Activated CD8-positive, alpha-beta memory T cell treated with anti-CD3 and anti-CD28 coated beads, Interleukin-2, amount 50 U/mL, for 4 hours (primary cell): ENCODE measurements at places on chromosomes 1 and 21.
A peak's percentile ranks its signal among the peaks of the same experiment; 100 is the strongest.

DNA sequence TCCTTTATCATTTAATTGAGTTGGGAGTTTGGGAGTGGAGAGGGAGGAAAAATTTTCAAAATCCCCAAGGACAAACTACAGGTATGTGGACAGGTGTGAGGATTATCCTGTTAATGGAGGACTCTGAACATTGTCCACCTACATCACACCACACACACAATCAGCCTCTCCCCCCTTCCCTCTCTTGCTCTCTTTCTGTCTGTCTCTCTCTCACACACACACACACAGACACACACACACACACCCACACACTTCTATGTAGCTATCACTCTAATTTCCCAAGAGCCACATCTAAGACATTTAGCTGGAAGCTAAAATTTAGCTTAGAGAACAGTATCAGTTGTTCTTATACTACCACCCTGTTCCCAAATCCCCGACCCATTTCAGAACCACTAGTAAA is 1.5 kb downstream of the S100A8 start:
- no peak for DNase-seq

- no peak for DNase-seq
These were observed 8.4 kb downstream of the ETV3L start for GRCh38 chr1:157091186-157091585.

DNA sequence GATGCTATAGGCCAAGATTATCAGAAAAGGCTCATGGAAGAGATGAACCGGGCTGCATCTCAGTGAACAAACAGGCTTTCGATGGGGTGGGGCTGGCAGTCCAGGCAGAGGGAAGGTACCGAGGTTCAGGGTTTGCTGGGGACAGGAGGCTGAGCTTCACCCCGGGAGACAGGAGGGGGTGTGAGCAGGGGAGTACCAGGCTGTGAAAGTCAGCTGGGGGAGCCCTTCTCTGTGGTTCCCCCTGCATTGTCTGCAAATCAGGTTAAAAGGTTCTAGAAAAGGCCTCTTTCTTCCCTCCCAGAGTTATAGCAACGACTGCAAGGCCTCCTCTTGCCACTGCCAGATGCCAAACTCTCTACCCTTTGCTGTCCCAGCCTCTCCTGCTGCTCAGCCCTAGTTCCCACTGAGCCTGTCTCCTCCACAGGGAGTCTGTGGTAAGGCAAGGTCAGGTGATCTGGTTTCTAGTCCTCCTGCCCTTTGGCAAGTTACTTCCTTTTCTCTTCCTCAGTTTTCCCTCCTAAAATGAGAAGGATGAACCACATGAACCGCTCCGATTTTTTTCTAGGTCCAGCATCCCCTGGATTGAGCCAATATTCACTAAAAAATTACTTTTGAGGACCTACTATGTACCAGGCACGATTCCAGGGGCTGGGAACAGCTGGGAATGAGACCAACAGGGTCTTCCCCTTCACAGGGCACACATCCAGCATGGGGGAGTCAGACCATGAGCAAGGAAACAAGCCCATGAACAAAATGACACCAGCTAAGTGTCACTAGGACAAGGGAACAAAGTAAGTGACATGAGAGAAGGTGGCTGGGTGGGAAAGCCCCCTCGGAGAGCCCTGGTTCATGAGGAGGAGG is 7.2 kb downstream of the LAD1 start:
- no peak for DNase-seq

GRCh38 chr1:219422811-219423598 is 189.9 kb downstream of the ZC3H11B start:
- DNase-seq: no peak

DNA sequence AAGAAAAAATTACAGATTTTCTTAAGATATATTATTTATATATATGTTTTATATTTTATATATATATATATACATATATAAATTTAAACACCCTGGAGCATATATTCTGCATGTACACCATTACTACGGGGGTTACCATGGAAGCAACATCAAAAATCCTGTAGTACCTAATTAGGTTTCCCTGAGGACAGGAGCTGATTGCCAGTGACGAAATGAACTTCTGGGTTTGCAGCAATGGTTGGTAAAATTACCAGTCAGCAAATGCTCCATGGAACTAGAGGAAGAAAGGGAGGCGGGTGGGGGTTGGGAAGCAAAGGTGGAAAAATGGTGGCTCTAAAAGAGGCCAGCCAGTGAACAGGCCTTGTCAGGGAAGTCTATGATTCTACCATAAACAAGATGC is 89.5 kb downstream of the KCNN3 start:
- no peak for DNase-seq

- no peak for DNase-seq
These were observed 61.1 kb upstream of the ANGPTL1 start for GRCh38 chr1:178931858-178932551.

DNA sequence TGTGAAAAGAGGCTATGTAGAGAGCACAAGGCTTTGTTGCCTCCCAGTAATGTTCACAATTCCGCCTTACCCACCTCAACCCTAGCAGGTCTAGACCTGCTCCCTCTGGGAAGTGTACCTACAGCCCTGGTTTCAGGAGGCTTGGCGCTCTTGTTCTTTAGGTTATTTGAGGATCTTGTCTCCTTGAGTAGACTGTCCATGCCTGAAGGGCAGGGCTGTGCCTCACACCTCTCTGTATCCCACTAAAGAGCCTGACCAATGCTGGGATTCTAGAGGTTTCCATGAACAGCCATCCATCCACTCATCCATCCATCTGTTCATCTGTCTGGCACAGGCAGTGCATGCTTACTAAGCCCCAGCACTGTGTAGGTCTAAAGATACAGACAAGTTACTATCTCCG is 1.0 kb downstream of the RAB7B start:
- DNase-seq: no peak

- DNase-seq: no peak
These were observed 47.1 kb downstream of the PTGS2 start for GRCh38 chr1:186633116-186633515.

DNA sequence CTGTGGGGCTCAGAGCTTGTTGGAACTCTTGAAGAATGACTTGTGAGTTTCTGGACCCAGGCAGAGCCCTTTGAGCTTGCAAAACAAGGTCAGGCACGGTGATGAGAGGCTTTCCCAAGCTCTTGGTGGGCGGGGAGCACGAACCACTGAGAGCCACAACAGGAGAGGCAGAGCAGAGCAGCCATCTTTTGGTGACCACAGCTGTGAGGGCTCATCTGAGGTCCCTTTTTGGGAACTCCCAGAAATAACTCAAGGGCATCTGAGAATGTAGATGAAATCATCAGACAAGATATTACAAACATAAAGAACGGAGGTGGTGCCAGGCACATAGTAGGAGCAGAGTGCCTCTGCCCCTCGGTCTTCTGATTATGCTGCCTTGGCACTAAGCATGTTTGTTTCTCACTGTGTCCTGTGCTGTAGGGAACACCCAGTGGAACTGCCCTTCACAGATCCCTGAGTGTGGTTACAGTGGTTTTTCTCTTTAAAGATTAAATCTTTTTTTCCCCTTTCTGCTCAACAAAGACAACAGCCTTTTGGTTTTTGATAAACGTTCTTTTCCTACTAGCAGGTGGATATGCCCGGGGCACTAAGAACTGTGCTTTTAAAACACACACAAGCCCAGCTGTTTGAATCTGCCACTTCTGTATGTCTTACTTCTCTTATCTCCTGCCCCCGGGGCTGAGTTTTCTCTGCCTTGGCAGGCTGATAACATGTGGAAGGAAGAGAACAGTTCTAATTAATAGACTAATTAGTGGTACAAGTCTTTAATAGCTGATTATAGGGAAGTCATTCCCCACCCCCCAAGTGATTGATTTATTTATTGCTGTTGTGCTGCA is 37.7 kb downstream of the CD34 start:
- peak; percentile 21 for DNase-seq

- no peak for DNase-seq
These were observed 10.1 kb downstream of the FMO1 start for GRCh38 chr1:171258429-171258828.

GRCh38 chr1:149845416-149845815 is 54.0 kb upstream of the BOLA1 start:
- no peak for DNase-seq

DNA sequence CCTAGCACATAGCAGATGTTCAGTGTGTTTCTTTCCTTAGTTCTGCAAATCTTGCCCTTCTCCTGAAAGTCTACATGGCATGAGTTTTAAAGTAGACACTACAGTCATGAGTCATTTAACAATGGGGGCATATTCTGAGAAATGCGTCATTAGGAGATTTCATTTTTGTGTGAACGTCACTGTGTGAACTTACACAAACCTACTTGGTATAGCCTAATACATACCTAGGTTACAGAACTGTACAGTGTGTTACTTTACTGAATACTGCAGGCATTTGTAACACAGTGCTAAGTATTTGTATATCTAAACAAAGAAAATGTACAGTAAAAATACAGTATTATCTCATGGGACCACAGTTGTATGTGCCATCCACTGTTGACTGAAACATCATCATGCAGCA is 10.0 kb downstream of the TTF2 start:
- DNase-seq: no peak

DNA sequence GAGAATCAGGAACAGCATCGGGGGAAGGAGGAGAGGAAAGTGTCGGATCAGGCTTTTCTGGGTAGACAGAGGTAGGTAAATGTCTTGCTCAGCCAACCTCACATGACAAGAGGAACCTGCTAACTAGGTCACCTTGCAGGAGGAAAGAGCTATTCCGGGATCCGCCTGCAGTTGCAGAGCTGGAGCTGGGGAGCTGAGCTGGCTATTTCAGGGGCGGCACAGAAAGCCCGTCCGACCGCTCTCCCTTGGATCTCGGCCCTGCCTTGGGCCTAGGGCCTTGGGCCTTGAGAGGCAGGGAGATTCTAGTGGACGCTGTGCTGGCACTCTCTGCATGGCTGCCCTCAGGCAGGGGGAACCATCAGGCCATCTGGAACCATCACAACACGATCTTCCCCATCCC is 56.5 kb upstream of the CTPS1 start:
- DNase-seq: no peak

GRCh38 chr21:37660709-37661108 is 255.5 kb downstream of the KCNJ6 start:
- DNase-seq: no peak

GRCh38 chr1:217274416-217274815 is 356.5 kb downstream of the GPATCH2 start:
- no peak for DNase-seq

DNA sequence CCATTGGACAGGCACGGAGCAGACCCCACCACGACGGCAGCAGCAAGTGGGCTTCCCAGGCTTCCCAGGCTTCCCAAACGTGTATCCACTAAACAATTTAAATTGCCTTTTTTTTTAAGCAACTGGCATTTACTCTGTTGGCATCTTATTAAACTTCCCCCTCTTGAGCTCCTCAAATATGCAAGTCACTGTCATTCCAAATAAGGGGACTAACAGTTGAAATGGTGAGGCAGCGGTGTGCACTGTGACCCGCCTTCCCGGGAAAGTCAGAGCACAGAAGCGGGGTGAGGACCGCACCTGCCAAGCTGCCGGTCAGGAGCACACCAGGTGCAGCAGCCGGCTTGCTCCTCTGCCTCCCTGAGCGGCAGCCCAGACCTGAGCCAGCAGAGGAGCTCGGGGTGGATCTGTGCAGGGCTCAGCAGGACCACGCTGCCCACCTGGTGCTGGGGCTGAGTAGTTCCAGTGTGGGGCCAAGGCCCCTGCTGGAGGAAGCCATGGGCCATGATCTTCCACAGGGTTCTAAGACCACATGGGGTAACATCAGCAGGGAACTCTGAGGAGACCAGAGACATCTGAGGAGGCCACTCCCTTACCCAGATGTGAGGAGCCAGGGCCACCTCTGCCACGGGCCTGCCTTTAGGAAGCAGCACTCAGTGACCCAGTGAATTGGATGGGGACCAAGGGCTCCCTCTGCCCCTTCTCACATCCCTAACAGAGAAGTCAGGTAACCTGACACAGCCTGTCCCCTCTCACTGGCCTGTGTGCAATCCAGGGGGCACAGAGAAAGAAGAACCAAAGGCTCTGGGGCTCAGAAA is 245.4 kb downstream of the NPHP4 start:
- DNase-seq: no peak

- DNase-seq: no peak
These were observed 199.4 kb upstream of the NRIP1 start for GRCh38 chr21:15264084-15264665.

GRCh38 chr1:104921525-104921924 is 1171.8 kb downstream of the AMY1C start:
- DNase-seq: no peak

DNA sequence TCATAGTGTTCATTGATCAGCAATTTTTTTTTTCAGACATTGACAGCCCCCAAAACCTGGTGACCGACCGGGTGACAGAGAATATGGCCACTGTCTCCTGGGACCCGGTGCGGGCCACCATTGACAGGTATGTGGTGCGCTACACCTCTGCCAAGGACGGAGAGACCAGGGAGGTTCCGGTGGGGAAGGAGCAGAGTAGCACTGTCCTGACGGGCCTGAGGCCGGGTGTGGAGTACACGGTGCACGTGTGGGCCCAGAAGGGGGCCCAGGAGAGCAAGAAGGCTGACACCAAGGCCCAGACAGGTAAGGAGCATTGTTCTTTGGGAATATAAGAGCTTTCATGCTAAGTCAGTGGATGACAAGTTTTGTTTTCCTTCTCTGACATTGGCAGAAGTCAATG is 49.3 kb downstream of the TNN start:
- no peak for DNase-seq

DNA sequence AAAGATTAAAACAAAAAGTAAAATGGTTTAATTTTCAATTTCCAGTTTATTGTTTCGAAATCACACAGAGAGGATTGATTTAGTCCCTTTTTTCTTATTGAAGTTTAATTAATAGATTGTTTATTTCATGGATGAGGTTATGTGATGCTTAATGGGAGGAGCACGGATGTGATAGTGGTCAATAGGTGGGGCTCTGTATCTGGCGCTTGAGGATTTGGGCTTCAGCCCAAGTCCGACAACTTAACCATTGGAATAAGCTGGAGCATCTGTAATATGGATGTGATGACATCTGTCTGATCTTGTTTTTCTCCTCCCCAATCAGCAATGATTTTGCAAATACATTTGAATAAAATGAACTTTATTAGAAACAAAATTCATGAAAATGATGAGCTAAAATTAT is 169.2 kb downstream of the LYPLAL1 start:
- no peak for DNase-seq

- DNase-seq: no peak
These were observed 166.9 kb downstream of the IER5 start for GRCh38 chr1:181255270-181255929.

DNA sequence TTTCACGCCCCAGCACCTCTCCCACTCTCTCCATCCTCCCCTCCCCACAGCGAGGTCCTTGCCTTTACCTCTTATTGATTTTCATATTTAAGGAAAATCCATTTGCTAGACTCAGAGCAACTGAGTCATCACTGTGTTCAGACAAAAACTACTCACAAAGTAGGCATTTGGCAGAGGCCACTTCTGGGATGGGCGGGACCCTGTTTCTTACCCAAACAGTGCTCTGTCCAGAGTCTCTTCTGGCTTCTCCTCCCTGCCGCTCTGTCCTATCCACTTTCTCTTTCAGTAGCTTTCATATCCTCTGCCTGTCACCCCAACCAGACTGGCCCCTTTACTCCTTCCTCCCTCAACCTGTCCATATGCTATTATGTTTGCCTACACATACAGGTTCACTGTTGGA is 2.4 kb upstream of the NAV1 start:
- no peak for DNase-seq
